CD4-positive, alpha-beta T cell (primary cell): ENCODE measurements at places on chromosomes 12 and 14. TPM values are rescaled to one million over a fixed set of nuclear protein-coding genes. Genes with fewer than 3 reads are reported as not detected.

GRCh38 chr12:91617818-91618217 is 435.2 kb upstream of the DCN start:
- no peaks in the 10 kb centered on the region for H3K4me1 ChIP-seq
- DNase-seq = no peak
- no peak overlapping the region for H3K4me3 ChIP-seq
- H3K36me3 ChIP-seq = no peaks in the 10 kb centered on the region
- H3K27me3 ChIP-seq = no peaks in the 10 kb centered on the region
- no peak overlapping the region for H3K27ac ChIP-seq

DNA sequence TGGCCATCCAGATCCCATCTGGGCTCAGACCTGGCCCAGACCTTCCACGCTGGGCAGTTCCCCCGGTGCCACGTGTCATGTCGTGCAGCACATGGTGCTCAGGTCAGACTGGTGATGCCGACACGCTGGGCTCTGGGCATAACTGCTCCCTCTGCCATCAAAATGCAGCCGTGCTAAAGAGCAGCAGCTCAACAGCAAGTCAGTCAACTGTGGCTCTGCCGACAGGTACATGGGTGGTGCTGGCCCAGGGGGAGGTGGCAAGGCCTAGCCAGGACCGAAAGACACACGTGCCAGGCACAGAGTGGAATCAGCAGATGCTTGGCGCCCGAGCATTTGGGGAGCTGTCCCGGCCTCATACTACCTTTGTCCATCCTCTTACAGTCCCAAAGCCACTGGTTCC is 1.6 kb downstream of the MCRS1 start:
- peaks cover 49% of the 10 kb centered on the region for H3K4me1 ChIP-seq
- no peak overlapping the region for H3K27ac ChIP-seq
- H3K4me3 ChIP-seq = no peak overlapping the region

- H3K36me3 ChIP-seq = peaks cover 58% of the 10 kb centered on the region
- H3K4me3 ChIP-seq = no peak overlapping the region
- H3K27me3 ChIP-seq = no peaks in the 10 kb centered on the region
Measured at GRCh38 chr14:61511558-61511948, 183.8 kb upstream of the HIF1A start.

GRCh38 chr14:51431033-51431709 is 191.1 kb downstream of the TMX1 start:
- no peak overlapping the region for H3K4me3 ChIP-seq
- no peaks in the 10 kb centered on the region for H3K4me1 ChIP-seq
- no peaks in the 10 kb centered on the region for H3K36me3 ChIP-seq

GRCh38 chr12:77299910-77300669 is 234.7 kb upstream of the E2F7 start:
- H3K27me3 ChIP-seq = no peaks in the 10 kb centered on the region
- H3K36me3 ChIP-seq = no peaks in the 10 kb centered on the region
- H3K4me1 ChIP-seq = no peaks in the 10 kb centered on the region
- H3K4me3 ChIP-seq = no peak overlapping the region

- H3K27ac ChIP-seq = no peak overlapping the region
- H3K36me3 ChIP-seq = no peaks in the 10 kb centered on the region
- DNase-seq = no peak
Measured at GRCh38 chr12:58171914-58172313, 230.5 kb downstream of the ATP23 start.

DNA sequence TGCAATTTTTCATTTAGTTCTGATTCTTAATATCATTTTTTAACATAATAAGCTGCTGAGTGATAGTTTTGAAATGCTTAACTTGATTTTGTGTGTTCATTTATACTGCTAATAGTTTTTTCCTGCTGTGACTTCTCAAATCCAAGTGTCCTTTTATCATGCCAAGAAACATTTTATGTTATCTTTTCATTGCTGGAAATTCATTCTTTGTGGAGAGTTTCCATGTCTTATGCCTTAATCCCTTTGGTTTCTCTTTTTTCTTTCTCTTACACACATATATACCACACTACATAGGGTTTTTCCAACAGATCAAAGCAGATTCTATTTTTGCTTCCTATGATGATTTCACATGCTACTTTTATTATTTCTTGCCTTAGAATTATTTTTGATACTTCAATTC is 981.1 kb downstream of the SLC6A15 start:
- no peak overlapping the region for H3K4me3 ChIP-seq
- DNase-seq = no peak
- no peaks in the 10 kb centered on the region for H3K27me3 ChIP-seq
- no peak overlapping the region for H3K27ac ChIP-seq

DNA sequence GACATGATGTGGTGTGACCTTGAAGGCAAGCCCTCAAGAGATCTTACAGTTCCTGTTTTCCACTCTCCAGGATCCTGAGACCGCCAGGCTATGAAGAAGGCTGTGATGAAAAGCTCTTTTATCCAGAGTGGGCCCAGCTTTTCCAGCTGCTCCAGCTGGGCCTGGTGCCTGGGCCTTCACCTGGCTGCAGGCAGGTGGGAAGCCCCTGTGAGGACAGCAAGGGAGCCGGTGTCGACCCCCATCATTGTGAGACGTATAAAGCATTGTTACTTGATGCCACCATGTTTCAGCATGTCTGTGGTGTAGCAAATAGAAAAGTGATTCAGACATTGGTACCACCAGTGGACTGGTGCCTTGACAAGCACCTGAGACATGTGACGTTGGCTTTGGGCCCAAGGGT is 190.2 kb downstream of the KIF26A start:
- no peak overlapping the region for H3K4me3 ChIP-seq
- no peaks in the 10 kb centered on the region for H3K36me3 ChIP-seq
- no peak for DNase-seq
- no peak overlapping the region for H3K27ac ChIP-seq

- H3K36me3 ChIP-seq = no peaks in the 10 kb centered on the region
- no peaks in the 10 kb centered on the region for H3K4me1 ChIP-seq
- H3K4me3 ChIP-seq = no peak overlapping the region
- peaks cover 3% of the 10 kb centered on the region for H3K27me3 ChIP-seq
- no peak overlapping the region for H3K27ac ChIP-seq
Measured at GRCh38 chr12:93122569-93123091, 193.5 kb upstream of the EEA1 start.

DNA sequence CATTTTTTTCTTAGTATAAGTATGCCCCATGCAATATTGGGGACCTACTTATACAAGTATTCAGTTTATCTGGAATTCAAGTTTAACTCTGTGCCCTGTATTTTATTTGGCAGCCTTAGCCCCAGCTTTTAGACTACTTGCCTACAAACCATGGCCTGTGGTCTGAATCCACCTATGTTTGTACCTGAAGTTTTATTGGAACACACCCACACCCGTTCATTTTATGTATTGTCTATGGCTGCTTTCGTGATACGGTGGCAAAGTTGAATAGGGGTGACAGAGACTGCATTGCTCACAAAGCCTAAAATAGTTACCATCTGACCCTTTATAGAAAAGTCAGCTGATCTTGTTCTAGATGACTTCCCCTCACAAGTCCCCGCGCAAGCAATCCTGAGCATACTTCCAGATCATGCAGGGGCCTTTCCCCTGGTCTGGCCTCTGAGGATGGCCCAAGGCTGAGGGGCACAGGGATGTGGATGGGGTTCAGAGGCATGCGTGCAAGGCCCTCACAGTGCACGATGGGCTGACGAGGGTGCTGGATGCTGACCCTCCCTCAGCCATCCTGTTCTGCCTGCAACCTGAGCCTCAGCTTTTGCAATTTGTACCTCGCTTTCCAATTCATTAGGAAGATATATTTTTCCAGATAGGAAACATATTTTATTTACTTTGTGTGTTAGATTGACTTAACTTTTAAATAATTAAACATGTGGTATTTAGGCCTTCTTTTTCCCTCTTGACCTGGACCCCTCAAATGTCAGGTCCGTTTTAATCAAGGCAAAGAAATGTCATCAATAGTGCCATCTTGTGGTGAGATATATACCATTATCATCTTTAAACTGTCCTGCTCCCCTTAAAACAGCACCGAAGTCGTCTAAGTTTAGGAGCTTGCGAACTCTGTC is 527.3 kb upstream of the CCDC196 start:
- DNase-seq = no peak
- H3K27ac ChIP-seq = no peak overlapping the region

DNA sequence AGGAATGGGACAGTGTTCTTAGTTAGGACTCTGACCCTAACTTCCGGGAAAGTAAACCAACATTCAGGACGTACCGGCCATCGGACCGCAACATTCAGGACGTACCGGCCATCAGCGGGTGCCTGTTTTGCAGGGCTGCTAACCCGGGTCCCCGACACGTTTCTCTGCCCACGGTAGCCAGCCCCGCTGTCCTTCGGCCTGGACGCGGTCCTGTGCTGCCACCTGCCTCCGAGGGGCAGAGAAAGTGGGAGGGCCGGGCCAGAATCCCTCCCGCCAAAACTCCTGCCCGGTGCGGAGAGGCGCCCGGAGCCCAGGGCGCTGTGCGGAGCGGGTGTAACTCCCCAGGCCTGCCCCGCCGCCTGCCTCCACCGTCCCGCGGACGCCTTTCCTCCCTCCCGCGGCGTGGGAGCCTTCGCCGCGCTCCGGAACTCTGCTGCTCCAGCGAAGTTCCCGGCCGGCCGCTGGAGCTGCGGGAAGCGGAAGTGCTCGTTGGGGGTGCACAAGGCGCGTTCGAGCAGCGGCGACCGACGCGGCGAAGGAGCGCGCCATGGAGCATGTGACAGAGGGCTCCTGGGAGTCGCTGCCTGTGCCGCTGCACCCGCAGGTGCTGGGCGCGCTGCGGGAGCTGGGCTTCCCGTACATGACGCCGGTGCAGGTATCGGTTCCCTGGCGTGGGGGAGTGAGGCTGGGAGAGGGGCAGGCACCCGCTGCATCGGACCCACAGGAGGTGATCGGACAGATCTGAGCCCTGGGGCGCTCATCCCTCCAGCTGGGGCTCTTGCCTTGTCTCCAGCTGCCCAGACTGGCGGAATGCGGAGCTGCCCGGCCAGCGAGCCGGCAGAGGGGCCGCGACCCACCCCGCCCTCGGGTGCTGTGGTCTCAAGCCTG is at the start of gene DDX55:
Gene DDX55, plus strand, starts transcription at position 498 of the 888 bp plus-strand sequence. Its CDS starts 50 bp downstream, at position 548.
- H3K36me3 ChIP-seq = peaks cover 33% of the 10 kb centered on the region
- H3K27ac ChIP-seq = peak within 1 kb of the TSS; percentile 89
- peak; percentile 81 for DNase-seq
- peaks cover 27% of the 10 kb centered on the region for H3K4me1 ChIP-seq
- no peaks in the 10 kb centered on the region for H3K27me3 ChIP-seq

GRCh38 chr12:13474381-13474780 is 277.9 kb downstream of the EMP1 start:
- H3K27ac ChIP-seq = no peak overlapping the region
- no peaks in the 10 kb centered on the region for H3K4me1 ChIP-seq
- H3K4me3 ChIP-seq = no peak overlapping the region
- DNase-seq = no peak
- H3K27me3 ChIP-seq = peaks cover 5% of the 10 kb centered on the region
- H3K36me3 ChIP-seq = no peaks in the 10 kb centered on the region

DNA sequence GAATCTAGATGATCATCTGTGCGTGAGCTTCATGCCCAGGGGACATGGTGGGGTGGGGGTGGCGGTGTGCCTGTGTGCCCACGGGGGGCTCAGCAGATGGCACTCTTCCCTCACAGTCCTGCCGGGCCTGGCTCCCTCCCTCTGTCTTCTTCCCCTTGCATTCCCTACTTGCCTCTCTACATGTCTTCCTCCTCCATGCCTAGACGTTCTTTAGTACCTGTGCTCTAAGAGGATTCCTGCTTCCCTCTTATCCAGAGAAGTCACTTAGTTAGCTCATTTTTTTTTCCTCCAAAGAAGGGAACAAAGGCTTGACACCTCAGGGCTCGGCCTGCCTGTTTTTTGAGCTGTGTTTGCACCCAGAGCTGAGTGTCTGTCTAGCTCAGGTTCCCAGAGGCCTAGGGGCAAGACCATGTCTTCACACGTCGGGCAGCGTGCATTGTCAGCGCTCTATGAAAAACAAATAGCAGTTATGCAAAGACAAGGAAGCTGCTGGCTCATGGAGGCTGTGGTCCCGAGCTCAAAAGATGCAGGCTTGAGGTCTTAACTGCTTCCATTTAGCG is 48.8 kb downstream of the NINJ2 start:
- H3K27ac ChIP-seq = no peak overlapping the region
- DNase-seq = peak; percentile 10
- H3K36me3 ChIP-seq = no peaks in the 10 kb centered on the region
- H3K4me1 ChIP-seq = peaks cover 36% of the 10 kb centered on the region

DNA sequence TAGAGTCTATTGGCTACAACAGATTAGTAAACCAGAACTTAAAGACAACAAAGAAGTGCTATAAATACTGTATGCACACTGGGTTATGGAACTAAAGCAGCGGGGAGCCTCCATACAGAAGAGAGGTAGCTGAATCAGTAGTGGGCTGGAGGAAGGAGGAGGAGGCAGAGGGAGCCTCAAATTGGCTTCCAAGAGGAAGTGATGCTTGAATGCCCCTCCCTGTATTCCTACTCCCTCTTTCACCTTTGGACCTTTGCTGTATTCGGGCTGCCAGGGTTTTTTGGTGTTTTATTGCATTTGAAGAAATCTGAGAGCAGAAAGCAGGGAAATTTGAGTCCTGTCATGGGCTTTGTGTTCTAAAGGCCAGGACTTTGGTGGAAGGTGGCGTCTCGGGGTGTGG is 104.0 kb upstream of the PTPRB start:
- H3K27me3 ChIP-seq = no peaks in the 10 kb centered on the region
- no peak overlapping the region for H3K4me3 ChIP-seq
- no peak overlapping the region for H3K27ac ChIP-seq

GRCh38 chr14:89339579-89339978 is 77.5 kb downstream of the FOXN3 start:
- peaks cover 7% of the 10 kb centered on the region for H3K36me3 ChIP-seq
- peaks cover 7% of the 10 kb centered on the region for H3K4me1 ChIP-seq
- no peak overlapping the region for H3K4me3 ChIP-seq
- no peak overlapping the region for H3K27ac ChIP-seq
- H3K27me3 ChIP-seq = no peaks in the 10 kb centered on the region

GRCh38 chr12:70247653-70248199 is 4.5 kb downstream of the CNOT2 start:
- no peaks in the 10 kb centered on the region for H3K27me3 ChIP-seq
- no peak overlapping the region for H3K27ac ChIP-seq
- no peak for DNase-seq
- H3K4me1 ChIP-seq = peaks cover 9% of the 10 kb centered on the region
- H3K36me3 ChIP-seq = peaks cover 3% of the 10 kb centered on the region
- no peak overlapping the region for H3K4me3 ChIP-seq

LMBR1L gene
- total RNA-seq = 418 TPM

KRT77 gene
- 0.11 TPM for total RNA-seq

ADGRD1 gene
- total RNA-seq = 0.22 TPM

NXPH4 gene
- not detected for total RNA-seq

ST8SIA1 gene
- 5.7 TPM for total RNA-seq

APOF gene
- not detected for total RNA-seq

AGAP2 gene
- total RNA-seq = 21.0 TPM
